ENCODE measurements at places on chromosomes 11 and 22.

DNA sequence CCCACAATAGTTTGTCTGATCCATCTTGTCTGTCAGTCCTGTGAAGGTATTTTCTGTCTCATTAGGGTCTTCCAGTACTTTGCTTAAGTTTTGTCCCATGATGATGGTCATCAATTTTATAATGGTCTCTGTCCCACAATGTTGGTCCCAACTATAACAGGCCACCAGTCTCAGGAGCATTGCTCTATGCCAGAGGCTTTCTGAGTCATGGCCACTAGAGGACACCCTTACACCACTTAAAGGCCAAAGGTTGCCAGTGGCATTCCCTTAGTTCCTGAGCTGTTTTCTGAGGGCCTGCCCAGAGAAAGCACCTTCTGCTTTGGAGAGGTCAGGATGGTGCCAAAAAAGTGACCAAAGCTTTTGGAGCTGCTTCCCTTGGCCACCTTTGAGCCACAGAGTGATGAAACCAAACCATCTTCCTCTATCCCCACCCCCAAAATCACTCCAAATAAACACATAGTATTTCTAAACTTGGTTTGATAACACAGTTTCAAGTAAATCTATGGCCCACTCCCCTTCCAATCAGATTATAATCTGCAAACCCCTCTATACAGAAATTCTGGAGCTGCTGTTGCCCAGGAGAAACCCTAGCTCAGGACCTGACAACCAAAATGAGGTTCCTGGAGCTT is 19.3 kb downstream of the EIF3F start:
- peak; percentile 45 for DNase-seq

DNA sequence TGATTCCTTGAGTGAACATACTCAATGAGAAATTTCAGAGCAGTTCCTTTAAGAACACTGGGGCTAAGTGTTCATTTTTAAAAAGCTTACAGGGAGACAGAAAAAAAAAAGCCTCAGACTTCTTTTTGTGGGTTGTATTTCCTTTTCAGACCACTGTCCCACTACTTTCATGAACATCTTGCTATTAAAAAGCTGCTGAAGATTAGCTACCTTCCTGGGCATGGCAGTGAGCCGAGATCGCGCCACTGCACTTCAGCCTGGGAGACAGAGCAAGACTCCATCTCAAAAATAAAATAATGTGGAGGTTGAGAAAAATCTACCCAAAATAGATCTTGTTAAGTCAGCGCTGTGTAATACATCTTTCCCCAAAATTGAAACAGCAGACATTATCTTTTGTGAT is 10.8 kb downstream of the TRAF6 start:
- no peak for DNase-seq

DNA sequence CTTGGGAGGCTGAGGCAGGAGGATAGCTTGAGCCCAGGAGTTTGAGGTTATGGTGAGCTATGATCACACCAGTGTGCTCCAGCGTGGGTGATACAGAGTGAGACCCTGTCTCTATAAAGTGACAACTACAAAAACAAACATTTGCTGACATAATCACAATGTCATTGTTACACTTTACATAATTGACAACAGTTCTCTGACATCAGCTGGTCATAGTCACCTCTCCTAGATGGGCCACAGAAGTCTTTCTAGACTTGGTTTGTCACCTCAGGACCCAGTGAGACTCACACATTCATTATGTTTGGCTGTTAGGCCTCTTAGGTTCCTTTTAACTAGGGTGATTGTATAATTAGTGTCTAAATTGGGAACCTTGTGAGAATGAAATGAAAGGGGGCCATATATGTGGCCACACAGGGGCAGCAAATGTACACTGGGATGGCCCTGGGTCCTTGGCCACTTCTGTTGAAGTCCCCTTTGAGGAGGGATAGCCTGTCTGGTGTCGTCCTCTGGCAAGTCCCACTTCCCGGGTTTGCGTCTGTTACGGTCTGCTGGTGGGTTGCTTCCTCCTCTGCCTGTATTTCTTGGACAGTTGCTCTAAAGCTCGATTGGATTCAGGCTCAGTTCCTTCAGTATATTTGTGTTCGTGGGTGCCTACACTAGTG is 5.8 kb upstream of the PPIL2 start:
- no peak for DNase-seq

GRCh38 chr22:31447337-31447736 is 42.3 kb downstream of the EIF4ENIF1 start:
- DNase-seq: no peak

- DNase-seq: peak; percentile 94
Observed at GRCh38 chr11:32088117-32088941, 2.5 kb upstream of the RCN1 start.

- DNase-seq: no peak
Observed at GRCh38 chr11:61713464-61713863, 33.3 kb downstream of the DAGLA start.

- no peak for DNase-seq
Observed at GRCh38 chr11:47234669-47235100, 13.9 kb downstream of the ACP2 start.

- DNase-seq: no peak
Observed at GRCh38 chr11:119179983-119180382, 5.3 kb upstream of the NHERF4 start.

DNA sequence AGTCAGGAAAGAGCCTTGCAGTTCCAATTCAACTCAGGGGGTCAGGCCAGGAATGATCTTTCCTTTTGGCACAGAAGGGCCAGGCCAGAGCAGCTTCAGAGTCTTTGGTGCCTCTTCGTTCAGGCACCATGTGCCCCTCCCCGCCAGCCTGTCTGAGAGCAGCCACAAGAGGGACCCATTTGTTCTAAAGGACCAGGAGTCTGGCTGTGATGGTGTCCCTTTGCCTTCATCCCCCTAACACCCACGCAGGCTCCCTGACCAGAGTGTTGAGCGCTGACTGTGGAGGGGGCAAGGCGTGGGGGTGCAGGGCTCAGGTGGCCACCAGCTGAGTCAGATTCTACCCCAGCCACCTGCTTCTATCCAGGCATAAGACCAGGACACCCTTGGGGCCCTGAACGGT is 156.4 kb downstream of the TTC17 start:
- DNase-seq: no peak

GRCh38 chr22:44639891-44640617 is 62.0 kb upstream of the PRR5 start:
- DNase-seq: no peak

DNA sequence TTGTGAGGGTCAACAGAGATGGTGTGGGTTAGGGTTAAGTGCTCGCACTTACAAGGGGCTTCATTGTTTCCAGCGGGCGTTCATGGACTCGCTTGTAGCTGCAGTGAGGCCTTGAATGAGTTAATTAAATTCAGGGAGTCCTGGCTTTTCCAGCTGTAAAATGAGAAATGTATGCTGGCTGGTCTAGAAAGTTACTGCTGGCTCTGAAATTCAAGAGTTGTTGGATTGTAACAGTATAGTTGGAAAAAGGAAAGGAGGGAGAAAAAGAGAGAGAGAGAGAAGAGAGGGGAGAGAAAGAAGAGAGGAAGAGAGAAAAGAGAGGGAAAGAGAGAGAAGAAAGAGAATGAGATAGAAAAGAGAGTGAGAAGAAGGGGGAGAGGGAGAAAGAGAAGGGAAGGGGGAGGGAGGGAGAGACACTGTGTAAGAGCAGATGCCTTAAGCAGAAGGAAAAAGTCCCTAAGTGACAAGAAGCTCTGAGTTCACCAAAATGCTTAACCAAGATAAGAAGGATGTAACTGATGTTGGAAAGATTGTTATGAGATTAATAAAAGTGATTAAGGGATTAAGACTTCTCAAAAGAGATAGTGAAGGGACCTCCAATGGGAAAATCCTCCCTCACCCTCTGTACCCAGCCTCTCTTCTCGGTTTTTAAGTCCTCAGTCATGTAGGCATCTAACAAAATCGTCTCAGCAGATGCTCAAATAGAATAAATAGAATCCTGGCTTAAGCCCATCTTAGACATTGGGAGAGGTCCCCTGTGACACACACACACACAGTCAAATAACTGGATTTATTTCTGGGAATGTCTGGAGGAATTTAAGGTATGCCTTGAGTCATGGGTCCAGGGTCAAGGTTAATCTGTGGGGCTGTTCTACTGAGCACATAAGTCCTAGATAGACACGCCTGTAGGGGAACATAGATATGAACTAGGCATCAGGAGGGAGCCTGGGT is 477.9 kb downstream of the MIAT start:
- DNase-seq: peak; percentile 77

DNA sequence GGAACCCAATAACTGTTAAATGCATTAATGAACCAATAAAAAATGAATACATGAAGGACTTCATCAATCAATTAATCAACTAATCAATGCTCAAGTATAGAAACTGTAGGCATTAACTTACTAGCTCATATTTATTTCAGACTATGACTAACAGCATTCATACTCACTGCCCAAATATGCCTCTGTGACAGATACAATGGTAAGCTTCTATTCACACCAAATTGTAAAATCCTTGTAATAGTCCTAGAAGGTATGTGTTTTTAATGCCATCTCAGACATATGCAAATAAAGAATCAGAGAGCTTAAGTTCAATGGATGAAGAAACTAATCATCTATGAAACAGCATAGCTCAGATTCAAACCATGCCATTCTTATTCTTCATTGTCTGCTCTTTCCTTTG is 1253.6 kb upstream of the TENM4 start:
- DNase-seq: peak; percentile 3

DNA sequence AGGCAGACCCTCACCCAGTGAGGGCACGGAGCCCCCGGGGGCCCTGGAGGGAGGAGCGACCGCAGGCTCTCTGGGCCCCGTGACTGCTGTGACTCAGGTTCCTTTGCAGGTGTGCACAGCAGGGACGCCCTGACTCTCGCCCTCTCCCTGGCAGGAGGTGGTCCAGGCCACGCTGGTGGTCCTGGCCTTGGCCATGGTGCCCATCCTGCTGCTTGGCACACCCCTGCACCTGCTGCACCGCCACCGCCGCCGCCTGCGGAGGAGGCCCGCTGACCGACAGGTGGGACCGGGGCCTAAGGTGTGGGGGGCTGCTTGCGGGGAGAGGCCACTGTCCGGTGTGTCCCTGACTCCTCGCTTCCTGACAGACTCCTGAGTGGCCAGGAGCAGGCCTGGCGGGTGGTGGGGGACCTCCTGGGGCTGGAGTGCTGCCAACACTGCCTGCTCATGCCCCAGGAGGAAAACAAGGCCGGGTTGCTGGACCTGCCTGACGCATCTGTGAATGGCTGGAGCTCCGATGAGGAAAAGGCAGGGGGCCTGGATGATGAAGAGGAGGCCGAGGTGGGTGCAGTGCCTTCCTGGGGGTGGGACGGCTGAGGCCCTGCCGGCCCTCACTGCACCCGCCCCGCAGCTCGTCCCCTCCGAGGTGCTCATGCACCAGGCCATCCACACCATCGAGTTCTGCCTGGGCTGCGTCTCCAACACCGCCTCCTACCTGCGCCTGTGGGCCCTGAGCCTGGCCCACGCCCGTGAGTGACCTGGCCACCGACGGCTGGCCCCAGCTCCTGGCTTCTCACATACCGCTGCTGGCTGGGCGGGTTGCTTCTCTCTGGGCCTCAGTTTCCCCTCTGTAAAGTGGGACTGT is 10.9 kb downstream of the TCIRG1 start:
- no peak for DNase-seq

GRCh38 chr22:40377931-40378330 is 7.5 kb downstream of the SGSM3 start:
- DNase-seq: no peak

DNA sequence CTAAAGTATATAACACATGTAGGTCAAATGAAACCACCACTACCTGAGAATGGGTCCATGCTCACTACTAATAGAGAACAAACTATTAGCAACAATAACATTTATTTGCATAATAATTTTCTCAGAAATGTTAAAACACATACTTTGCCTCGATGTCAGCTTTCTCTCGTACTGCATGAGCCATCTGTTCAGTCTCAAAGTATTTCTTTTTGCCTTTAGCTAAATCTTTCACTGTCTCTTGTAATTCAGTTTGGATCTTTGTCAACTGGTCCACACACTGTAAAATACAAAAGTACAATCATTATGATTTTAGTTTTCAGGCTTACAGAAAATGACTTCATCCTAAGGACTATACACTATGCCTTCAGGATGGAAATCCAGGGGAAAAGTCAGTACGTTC is 153.3 kb downstream of the FCHSD2 start:
- DNase-seq: no peak

- no peak for DNase-seq
Observed at GRCh38 chr11:44840521-44841251, 110.0 kb downstream of the TP53I11 start.

DNA sequence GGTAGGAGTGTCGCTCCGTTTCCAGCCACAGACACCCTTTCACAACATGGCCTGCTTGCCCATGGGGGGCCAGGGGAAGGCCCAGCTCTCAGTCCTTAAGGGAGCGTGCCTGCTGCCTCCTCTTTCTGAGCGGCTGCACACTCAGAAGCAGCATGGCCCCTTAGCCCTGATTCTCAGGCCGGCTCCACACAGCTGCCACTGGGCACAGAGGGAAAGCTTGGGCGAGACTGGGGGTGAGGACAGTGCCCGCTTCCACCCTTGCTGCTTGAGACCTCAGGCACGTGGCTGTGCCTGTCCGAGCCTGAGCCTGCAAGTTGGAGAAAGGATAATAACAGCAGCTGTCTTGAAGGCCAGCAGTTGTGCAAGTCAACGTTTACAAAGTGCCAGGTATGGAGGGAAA is 416.3 kb downstream of the SHANK2 start:
- no peak for DNase-seq

DNA sequence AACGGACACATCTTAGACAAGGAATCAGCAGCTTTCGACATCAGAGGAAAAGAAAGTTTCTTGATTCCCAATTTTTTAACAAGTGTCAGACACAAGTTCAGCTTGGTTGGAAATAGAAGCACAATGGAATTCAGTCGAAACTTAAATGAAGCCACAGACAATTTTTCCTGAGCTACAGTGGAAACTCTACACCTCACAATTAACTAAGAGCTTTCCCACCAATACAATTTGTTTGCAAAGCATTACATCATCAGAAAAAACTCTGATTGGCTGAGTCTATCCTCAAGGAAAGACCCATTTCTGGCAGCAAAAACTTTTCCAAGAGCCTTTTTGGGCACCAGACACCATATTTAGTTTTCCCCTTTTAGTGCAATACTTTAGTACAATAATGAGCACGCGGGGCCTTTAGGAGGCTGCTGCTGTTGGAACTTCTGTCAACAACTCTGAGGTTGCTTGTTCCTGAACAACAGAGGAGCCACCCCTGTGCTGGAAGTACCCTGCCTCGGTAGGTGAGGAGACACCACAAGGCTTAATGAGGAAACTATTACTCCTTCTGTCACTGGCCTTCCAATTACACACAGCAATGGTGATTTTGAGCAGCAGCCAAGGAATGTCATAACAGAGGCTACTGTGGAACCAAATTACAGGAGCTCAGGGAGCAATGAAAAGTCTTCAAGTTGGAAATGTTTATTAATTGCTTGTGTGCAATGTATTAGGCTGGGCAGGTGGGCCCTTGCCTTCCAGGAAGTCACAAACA is 61.9 kb upstream of the BARX2 start:
- no peak for DNase-seq

DNA sequence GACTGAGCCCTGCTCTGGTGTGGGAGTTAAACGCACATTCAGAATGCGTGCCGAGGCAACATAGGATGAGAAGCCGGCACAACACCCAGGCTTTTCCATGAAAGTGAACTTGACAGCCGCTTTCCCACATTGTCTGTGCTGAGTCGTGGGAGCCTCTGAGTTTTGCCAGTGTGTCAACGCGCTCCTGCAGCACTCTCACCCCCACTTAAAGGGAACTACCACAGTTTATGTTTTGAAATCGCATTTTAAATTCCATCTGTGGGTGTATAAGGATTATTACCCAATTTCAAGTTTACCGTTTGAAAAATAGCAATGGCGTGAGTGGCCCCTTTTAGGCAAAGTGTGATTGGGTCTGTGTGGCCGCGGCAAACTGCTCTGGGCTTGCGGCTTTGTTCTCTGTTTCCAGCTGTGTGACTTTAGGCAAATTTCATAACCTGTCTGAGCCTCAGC is 81.5 kb downstream of the FBLN1 start:
- DNase-seq: no peak

- no peak for DNase-seq
Observed at GRCh38 chr11:73158356-73159051, 16.4 kb upstream of the FCHSD2 start.

Measured in HS-5 (cell line).